ENCODE measurements at places on chromosomes 1 and 21.

DNA sequence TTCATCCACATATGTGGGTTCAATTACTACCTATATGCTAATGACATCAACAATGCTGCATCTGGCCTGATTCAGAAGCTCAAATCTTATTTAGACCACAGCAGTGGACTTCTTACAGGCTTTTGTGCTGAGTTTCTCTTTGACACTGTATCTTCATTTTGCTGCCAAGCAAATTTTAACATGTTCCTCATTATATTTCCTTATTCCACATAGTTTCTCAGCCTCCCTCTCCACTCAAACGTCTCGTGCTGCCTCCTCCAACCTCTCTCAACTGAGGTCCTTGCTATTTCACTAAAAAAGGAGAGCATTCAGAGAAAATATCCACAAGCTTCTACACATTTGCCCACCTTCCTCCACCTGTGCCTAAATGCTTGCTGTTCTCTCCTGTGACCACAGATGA is 6.5 kb downstream of the TDRKH start:
- no peak for DNase-seq

GRCh38 chr1:93483200-93483599 is 35.3 kb downstream of the FNBP1L start:
- DNase-seq = no peak

DNA sequence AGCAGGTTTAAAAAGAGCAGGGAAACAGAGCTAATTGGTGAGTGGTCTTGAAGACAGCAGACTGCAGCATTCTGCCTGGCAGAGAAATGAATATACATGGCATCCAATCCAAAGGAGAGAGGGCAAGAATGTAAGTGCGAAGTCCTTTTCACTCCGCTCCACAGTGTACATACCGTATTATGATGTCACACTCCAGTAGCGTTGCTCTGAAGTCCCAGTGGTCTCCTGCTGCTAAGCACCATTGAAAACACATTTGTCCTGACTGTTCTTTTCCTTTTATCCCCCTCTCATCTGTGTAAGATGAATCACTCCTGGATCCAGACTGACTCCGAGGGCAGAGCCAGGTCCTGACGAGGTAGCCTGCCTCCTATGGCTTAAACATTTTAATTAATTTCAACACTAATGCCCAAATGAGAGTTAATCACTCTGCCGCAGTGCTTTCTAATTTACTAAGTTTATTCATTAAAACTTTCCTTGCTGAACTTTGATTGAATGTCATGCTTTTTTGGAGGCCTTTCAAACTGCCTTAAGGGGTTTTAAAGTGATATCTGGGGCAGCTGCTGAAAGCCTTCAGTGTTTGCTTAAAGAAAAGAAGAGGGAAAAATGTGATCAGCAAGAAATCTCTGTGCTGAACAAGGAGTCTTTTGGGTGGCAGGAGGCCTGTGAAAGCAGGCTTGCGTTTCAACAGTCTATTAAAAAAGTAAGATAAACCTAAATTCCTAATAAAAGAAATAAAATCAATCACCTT is 227.2 kb downstream of the ATG4C start:
- no peak for DNase-seq

DNA sequence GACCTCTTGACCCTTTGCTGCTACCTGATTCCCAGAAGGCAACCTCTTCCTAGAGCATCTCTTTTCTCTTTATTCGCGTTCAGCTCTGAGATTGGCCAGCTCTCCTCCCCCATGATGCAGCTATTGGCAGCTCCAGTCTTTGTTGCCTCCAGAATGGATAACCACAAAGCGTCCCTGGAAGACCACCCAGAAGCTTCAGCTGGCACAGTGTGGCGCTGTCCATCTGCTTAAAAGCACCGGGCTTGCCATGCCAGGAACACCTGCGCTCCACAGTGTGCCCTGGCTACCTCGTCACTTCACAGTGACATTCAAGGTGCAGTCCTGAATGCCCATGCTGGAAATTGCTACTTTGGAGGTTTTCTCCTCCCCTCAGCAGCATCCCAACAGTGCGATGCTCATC is 353.9 kb downstream of the LMO4 start:
- DNase-seq = no peak

DNA sequence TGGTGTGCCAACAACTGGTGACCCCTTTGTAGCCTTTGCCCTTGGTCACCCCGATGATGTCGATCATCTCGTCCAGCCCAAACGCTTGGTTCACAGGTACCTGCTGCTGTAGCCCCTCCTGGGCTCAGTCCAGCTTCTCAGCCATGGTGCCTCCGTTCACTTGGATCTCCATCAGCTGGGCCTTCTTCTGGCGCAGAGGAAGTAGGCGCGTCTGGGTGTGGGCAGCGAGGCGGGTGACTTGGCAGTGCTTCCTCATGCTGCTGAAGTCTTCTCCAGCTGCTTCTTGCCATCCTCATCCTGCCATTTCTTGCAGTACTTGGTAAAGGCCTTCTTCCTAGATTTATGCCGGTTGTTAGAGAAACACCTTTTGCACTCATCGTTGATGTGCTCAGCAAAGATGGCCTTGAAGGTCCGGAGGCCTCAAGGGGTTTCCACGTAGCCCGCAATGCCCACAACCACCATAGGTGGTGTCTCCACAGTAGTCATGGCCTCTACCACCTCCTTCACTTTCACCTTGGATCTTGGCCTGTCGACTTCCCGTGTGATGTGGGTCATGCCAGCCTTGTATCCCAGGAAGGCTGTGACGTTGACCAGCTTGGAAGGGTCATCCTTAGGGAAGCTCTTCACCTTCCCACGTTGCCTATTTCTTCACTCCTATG is 13.0 kb downstream of the DOP1B start:
- DNase-seq = no peak

- DNase-seq = no peak
Observed at GRCh38 chr1:169511316-169512005, 25.7 kb upstream of the SLC19A2 start.

DNA sequence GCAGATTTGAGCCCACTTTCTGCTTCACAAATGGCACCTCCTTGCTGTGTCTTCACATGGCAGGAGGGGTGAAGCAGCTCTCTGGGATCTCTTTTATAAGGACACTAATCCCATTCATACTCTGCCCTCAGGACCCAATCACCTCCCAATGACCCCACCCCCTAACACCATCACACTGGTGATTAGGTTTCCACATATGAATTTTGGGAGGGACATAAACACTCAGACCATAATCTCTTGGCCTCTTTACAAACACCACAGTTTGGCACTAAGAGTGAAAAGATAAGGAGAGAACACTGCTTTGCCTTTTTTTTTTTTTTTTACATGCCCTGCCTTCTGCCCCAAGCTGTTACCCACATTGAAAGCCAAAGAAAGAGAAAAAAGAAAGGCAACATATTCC is 166.2 kb upstream of the NFIA start:
- DNase-seq = no peak
